Foreskin keratinocyte (primary cell): ENCODE measurements at places on chromosomes 7 and 10. TPM values are rescaled to one million over a fixed set of nuclear protein-coding genes. Genes with fewer than 3 reads are reported as not detected.

The WEE2 gene
- polyA plus RNA-seq: not detected in 2 replicates

The FAM237B gene
- polyA plus RNA-seq: not detected in 2 replicates

The ZNF775 gene
- polyA plus RNA-seq: 3.9 and 5.3 TPM in 2 replicates

The SPDYE16 gene
- polyA plus RNA-seq: not detected in 2 replicates

The ANKMY2 gene
- polyA plus RNA-seq: 5.3 and 5.4 TPM in 2 replicates

The UNCX gene
- not detected in 2 replicates for polyA plus RNA-seq

The FXYD4 gene
- not detected in 2 replicates for polyA plus RNA-seq

The PRPF18 gene
- polyA plus RNA-seq: 12.5 and 15.2 TPM in 2 replicates

The KCNK18 gene
- polyA plus RNA-seq: not detected in 2 replicates

The SPDYE18 gene
- not detected in 2 replicates for polyA plus RNA-seq

The AKR1D1 gene
- not detected in 2 replicates for polyA plus RNA-seq

The LIPF gene
- not detected in 2 replicates for polyA plus RNA-seq

The ADIRF gene
- 96.5 and 140 TPM in 2 replicates for polyA plus RNA-seq

The FAM25A gene
- 1.00 and 1.4 TPM in 2 replicates for polyA plus RNA-seq

The CNPY4 gene
- polyA plus RNA-seq: 11.7 and 12.1 TPM in 2 replicates

The EBF3 gene
- 0.02 TPM in 1 of 2 replicates, not detected in the other for polyA plus RNA-seq

The COBL gene
- polyA plus RNA-seq: 0.21 and 0.66 TPM in 2 replicates

- DNase-seq: no peak
Observed at GRCh38 chr7:121486590-121486989, 90.5 kb upstream of the FAM3C start.

DNA sequence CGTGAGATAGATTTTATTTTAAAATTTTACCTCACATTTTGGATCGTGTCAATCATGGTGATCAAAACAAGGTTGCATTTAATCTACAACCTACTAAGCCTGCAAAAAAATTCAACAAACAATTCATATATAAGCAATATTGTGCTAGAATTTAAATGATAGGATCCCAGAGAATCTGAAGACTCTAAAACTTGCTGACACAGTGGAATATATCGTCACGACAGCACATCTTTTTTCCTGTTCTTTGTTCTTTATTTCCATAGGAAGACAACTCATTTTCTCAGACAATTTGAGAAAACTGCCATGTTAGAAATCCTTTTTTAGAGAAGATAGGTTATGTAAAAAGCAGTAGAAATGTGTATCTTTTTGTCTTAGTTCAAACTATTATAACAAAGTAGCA, 820.2 kb upstream of the CELF2 start:
- no peak for DNase-seq

GRCh38 chr10:52483587-52483986, 169.5 kb downstream of the DKK1 start:
- no peak for DNase-seq

- DNase-seq: no peak
Observed at GRCh38 chr7:92994901-92995300, 122.9 kb downstream of the SAMD9 start.

- peak; percentile 17 for DNase-seq
Observed at GRCh38 chr10:46282842-46283574, 3.8 kb upstream of the ANTXRL start.

DNA sequence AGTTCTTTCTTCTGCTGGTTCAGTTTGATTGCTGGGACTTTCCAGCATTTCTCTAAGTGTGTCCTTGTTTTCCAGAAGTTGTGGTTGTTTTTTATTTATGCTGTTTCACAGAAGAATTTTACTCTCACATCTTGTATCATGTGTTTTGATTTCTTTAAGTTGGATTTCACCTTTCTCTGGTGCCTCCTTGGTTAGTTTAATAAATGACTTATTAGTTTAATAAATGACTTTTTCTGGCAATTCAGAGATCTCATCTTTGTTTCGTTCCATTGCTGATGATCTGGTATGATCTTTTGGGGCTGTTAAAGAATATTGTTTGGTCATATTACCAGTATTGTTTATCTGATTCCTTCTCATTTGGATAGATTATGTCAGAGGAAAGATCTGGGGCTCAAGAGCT, 59.8 kb upstream of the CYP2C9 start:
- no peak for DNase-seq

GRCh38 chr7:35697414-35698175, 2.7 kb upstream of the HERPUD2 start:
- peak; percentile 63 for DNase-seq

DNA sequence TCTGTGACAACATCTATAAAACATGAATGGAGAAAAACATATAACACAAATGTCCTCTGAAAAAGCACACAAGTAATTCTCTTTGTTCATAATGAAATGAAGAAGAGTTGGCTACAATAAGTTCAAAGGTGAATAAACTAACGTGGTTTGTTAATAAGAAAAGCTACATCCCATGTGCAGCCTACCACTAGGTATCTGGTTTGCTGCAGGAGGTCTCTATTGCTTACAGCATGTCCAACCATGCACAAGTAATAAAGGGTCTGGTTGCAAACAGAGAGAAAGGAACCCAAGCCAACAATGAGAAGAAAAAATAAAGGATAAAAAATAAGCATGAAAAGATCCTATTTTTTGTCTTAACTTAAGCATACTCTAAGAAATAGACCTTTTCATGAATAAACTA, 139.2 kb downstream of the CHCHD3 start:
- no peak for DNase-seq

- peak; percentile 40 for DNase-seq
Observed at GRCh38 chr10:92290076-92290836, 622 bp downstream of the CPEB3 start.

DNA sequence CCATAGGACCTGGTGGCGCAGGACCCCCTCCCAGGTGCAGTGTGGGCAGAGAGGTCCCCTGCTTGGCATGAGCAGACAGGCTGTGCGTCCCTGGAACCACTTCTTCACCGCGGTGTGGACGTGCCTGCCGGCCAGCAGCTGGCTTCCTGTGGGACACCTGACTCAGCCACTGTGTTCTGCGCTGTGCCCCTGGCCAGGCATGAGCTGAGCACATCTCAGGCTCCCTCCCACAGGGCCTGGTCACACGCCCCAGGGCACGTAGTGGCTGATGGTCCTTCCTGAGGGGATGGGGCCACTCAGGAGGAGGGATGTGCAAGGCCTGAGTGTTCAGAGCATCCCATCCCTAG, 3.5 kb upstream of the DEPP1 start:
- DNase-seq: no peak

- DNase-seq: no peak
Observed at GRCh38 chr10:117320050-117320665, 55.1 kb downstream of the PDZD8 start.

GRCh38 chr7:130875265-130875741, 141.3 kb upstream of the KLF14 start:
- DNase-seq: no peak

- DNase-seq: no peak
Observed at GRCh38 chr10:46515793-46516192, 40.7 kb downstream of the GPRIN2 start.

- DNase-seq: no peak
Observed at GRCh38 chr10:109902992-109903947, 20.0 kb downstream of the XPNPEP1 start.

GRCh38 chr7:116380025-116380424, 119.5 kb upstream of the CAV2 start:
- DNase-seq: no peak

DNA sequence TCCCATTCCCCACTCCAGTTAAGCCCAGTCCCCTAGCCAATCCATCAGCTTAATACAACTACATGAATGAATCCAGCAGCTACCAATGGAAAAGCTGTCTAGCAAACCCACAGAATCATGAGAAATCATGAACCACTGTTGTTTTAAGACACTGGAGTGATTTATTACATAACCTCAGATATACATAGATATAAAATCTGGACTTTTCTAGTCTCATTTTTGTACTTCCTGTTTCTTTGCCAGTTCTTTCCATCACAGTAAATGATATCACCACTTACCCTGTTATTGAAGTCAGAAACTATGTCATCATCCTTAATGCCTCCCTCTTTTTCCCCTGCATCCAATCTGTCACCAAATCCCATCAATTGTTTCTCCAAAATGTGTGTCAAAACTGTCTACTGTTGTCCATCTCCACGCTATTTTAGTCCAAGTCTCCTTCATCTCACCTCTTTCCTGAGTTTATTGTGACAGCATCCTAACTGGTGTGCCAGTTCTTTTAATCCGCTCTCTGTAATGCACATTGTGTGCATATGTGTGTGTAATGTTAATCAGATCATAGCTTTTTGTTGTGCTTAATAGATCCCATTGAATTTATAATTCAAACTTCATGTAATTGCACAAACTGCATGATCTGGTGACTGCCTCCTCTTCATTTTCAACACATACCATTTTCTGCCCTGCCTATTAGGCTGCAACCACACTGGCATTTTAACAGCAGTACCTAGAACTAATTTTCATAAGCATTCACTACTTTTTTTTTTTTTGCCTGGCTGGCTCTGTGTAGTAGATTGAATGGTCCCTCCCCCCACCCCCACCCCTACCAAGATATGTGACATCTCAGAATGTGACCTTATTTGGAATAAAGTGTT, 56.0 kb downstream of the MKLN1 start:
- DNase-seq: no peak

GRCh38 chr10:114301951-114302710, 63.1 kb downstream of the VWA2 start:
- DNase-seq: no peak

DNA sequence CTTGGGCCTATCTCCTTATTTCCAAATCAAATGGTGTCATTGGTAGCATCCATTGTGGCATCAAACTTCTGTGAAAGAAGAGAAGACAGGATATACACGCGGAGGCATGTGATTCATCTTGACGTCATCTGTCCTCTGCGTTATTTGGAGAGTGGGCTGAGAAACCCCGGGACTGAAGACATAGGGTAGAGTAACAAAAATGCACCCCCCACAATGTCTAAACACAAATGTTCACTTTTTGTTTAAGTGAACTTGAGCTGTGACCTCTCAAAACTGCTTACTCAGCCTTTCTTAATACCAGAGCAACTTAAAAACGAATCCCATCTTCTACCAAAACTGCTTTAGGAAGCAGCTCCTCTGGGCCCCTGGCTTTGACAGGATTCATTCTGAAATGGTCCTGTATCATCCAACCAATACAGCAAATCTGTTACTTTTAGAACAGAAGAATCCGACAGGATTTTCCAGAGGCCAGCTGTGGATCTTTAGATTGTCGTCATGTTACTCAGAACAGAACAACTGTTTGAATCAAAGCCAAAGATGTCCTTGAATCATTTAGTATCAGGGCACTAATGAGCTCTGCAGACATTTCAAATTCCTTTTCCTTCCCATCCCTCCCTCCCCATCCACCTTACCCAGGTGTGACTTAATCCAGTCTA, 438.1 kb downstream of the SUGCT start:
- DNase-seq: no peak

- no peak for DNase-seq
Observed at GRCh38 chr7:128785738-128786137, 6.0 kb upstream of the CCDC136 start.

DNA sequence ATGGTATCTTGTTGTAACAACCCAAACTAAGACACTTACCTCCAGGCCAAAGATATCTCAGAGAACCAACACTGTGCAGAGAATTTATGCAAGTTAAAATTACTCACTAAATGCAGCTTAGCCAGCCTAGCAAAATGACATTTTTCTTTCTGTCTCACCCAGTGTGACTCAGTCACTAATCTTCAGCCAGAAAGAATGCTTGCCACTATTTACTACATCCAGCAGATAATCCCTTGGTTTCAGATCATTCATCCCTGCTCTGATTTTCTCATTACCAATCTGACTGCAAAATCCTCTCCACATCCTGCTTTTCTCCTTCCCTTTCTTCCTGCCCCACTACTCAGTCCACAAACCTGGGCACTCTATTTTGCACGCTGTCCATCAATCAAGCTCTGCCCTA, 93.5 kb upstream of the NEBL start:
- peak; percentile 15 for DNase-seq

DNA sequence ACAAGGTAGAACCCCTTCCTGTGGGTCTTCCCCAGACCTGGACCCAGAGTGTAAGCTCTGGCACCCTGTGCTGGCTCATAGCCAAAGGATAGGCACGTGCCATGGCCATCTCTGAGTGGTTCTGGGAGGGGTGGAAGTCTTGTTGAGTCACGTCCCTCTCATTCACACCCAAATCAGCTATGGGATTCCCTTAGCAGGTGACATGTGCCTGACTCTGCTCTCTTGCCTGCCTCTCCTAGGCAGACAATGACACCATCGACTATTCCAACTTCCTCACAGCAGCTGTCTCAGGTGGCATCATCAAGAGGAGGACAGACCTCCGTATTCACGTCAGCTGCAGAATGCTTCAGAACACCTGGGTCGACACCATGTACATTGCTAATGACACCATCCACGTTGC, 59.8 kb downstream of the C10orf120 start:
- DNase-seq: peak; percentile 7

- no peak for DNase-seq
Observed at GRCh38 chr7:7654964-7655715, 14.6 kb downstream of the UMAD1 start.

- DNase-seq: no peak
Observed at GRCh38 chr10:34337917-34338316, 477.2 kb downstream of the PARD3 start.

- DNase-seq: no peak
Observed at GRCh38 chr10:75395066-75395931, 6.3 kb downstream of the ZNF503 start.

GRCh38 chr7:142478479-142479220, 220.8 kb upstream of the PRSS58 start:
- DNase-seq: no peak
